ENCODE measurements at places on chromosomes 4 and X.

DNA sequence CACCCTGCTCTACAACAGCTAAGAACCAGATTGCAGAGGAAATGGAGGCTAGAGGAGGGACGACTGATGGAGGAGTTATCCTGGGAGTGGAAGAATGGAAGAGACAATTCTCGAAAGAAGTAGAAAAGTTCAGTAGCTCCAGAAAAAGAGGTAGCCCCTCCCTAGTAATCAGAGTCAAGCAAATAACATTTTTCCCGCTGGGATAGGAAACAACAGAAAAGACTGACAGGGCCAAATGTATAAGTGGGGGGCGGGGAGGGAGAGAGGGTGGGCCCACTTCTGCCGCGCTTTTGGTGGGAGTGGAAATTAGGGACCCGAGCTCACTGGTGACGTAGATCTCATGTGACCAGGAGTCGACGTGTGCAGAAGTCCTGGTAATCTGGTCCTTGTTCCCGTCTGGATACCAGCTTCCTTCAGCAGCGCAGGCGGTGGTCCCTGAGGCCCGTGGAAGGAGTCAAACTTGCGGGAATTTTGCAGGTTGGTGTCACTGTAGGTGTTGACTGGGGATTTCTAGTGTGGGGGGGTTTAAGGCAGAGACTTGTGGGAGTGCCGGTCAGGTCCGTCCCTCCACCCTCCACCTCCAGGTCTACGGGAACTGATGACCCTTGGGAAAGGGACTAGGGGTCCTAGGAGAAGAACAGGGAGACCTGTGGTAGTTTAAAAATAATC is at the start of gene TCEAL9:
TSS of gene TCEAL9 (plus strand) at position 377 of the 669 bp plus-strand sequence. CDS start 1,179 bp downstream, outside the sequence.
- DNase-seq, result no peak

- DNase-seq, result no peak
These were observed 158.1 kb upstream of the VCX3A start for GRCh38 chrX:6693051-6693450.

- no peak for DNase-seq
These were observed 44.0 kb upstream of the TLR2 start for GRCh38 chr4:153639833-153640802.

- no peak for DNase-seq
These were observed 742.6 kb downstream of the FAT4 start for GRCh38 chr4:126057371-126057770.

GRCh38 chrX:26146024-26146423 is 7.9 kb downstream of the MAGEB18 start:
- no peak for DNase-seq

DNA sequence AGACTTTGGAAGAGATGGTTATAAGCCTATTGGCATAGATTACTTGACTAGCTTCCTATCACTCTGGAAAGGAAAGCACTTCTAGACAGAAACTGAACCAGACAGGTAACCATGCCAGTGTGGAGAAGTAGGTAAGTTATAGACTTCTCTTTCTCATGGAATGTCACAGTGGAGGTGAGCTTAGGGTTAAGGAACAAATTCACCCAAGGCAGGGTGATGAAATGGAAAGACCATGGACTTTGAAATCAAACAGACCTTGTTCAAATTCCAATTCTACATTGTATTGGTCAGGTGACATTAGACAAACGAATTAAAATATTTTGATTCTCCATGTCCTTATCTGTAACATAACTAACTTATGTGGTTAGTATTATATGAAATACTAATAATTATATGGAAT is 7.7 kb upstream of the RAP1GDS1 start:
- DNase-seq, result no peak

All from stimulated activated CD8-positive, alpha-beta memory T cell treated with anti-CD3 and anti-CD28 coated beads, Interleukin-2, amount 100 ng/mL, for 48 hours (primary cell).